Endodermal cell (in vitro differentiated cells): ENCODE measurements at places on chromosomes 1 and 21. TPM values are rescaled to one million over a fixed set of nuclear protein-coding genes. Genes with fewer than 3 reads are reported as not detected.

Gene NR5A2
- 1.5 and 1.7 TPM in 2 replicates for total RNA-seq

DNA sequence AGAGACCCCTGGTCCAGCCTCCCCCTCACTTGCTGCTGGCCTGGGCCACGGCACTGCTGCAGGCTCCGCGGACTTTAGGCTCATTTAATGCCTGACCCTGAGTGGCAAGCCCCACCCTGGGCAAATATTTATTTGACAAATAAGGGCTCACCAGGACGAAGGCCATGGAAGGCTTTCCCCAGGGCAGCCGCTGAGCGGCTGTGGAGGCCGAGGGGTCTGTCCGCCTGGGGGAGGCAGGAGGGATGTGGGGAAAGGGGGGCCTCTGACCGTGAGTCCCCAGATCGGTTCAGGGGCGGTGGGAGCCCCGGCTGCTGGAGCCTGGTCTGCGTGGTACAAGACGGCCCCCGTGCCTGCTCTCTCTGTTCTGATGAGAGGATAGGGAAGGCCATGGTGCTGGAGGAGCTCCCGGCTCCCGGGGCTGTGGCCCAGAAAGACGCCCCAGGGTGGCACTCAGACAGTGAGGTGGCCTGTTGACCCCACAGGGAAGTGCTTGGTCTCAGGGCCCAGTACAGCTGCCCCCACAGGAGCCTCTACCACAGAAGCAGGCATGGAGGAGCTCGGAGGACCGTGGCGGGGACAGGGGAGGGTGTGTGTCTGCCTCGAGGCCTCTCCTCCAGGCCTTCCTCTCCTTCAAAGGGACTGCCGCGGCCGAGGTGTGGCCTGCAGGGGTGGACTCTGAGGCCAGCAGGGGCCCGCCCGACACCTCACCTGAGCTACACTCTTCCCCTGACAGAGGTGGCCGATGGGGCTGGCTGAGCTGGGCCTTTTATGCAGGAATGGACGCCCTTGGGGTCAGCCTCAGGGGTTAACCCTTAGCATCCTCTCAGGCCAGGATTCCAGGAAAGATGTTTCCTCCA lies 9.1 kb upstream of the C1orf159 start:
- peak; percentile 48 for DNase-seq

DNA sequence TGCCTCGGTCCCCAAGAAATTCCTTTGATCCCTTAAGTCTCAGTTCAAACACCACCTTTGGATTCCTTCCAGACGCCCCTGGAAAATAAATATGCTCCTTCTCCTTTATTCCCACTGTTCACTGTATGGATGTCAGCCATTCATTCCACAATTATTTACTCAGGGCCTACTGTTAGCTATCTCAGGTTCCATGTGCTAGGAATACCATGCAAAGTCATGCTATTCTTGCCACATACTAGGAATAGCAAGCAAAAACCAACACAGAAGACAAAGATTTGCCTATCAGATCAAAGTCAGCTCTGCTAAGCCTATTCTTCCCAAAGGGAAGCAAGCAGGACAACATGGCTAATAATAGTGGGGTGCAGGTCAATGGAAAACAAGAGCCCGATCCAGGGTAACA lies 29.8 kb downstream of the TTC13 start:
- no peak for DNase-seq

GRCh38 chr1:175887981-175888428 lies 144.6 kb upstream of the TNR start:
- peak; percentile 95 for DNase-seq

DNA sequence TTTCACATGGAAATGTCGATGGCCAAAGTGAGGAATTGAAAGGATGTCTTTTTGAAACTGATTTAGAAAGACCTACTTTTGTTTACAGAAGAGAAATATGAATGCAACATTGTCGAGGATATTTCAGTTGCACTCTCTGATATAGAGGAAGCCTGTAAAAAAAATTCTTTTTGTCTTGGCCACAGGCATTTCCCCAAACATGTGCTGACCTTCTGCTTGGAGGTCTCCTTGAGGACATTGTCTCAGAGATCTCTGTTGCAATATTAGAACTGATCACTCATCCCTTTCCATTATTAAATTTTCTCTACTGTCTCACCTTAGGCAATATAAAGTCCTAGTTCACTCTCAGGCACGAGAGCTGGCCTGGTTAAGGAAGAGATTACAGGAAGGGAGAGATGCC lies 16.0 kb downstream of the S100A11 start:
- DNase-seq = no peak

DNA sequence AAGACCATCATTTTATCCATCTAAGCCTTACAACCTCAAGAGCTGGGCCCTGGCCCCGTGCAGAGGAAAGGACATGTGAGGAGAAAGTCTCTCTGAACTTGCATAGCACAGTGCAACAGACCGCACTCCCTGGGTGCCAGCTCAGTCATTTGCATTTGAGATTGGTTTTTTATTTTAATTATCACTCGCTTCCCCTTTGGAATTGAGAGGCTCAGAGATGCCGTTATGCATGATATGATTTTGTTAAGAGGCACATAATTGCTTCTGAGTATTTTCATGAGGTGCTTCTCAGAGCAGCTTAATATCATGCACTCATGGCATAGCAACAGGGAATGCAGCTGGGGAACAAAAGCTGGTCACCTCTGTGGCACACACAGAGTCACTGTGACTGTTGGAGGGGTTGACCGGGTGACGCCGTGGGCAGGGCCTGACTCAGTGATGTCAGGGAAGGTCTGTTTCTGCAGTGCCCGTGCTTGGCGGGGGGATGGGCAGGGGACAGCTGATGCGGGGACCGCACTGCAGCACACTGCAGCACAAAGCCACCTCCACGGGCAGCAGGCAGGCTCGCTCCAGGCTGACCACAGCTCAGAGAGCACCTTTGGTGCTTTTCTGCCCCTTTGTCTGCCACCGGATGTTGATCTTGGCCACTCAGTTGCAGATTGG lies 43.2 kb upstream of the VAMP3 start:
- DNase-seq = no peak

Gene TRABD2B
- total RNA-seq = 19.0 and 28.0 TPM in 2 replicates

GRCh38 chr1:9128166-9128519 lies 759 bp downstream of the GPR157 start:
- DNase-seq = no peak

DNA sequence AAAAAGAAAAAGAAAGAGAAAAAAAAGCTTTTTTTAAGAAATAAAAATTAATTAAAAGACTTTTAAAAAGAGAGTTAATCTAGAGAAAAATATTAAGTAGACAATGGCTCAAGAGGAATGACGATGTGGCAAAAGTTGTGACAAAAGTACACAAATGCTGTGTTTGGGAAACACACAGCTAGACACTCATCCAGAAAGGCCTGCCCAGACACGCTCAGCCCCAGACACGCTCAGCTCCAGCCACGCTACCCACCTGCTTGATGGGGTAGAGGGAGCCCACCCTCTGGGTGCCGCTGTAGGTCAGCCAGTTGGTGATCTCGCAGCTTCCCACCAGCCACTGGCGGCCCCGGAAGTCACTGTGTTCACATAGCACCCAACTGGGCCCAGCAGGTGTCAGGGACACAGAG lies 10.2 kb downstream of the CD52 start:
- DNase-seq = no peak

DNA sequence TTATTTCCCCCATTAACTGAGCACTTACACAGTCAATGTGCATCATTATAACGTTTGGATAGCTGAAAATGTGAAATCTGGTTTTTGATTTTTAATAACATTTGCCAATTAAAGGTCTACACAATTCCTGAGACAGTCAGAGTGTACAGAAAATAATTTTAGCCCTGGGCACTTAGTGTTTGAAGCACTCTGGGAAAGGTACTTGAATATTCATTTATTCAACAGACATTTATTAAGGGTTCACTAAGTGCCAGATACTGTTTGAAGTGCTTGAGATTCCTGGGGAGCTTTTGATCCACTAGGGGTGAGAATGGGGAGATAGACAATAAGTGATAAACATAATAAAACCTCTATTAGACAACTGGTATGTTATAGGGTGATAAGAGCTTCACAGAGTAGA lies 141.8 kb downstream of the DISC1 start:
- DNase-seq = no peak

DNA sequence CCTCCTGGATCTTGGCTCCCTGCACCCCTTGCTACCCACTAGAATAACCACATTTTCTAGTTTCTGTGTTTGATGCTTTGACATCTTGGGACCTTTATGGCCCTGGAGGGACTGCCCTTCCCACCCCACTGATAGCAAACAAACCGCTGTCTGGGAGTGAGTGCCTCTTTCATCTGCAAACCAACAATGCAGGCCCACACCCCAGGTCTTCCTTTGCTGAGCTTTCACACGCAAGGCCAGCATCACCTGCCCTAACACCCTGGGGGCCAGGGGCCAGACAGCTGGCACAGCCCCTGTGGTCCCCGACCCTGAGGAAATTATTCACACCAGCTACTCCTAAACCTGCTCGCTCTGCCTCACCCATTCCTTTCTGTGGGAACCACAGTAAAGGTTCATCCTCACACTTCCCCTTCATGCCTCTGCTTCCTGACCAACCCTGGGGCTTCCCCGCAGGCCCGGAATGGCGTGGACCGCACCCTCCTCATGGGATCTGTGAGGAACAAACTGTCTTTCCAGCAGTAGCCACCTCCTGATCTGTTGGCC lies 15.4 kb downstream of the SLC2A7 start:
- DNase-seq = no peak

DNA sequence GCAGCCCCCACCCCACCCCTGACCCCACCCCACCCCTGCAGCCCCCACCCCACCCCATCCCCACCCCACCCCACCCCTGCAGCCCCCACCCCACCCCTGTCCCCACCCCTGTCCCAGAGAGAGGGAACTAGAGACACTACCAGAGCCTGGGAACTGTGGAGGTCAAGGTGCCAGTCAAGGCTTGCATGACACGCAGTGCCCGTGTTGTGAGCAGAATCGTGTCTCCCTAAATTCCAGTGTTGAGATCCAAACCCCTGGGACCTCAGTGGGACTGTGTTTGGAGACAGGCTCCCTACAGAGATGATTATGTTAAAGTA lies 18.4 kb upstream of the SUMO3 start:
- no peak for DNase-seq

Gene OR2T5
- total RNA-seq = not detected in 2 replicates

Gene EVA1B
- 16.2 and 16.3 TPM in 2 replicates for total RNA-seq

DNA sequence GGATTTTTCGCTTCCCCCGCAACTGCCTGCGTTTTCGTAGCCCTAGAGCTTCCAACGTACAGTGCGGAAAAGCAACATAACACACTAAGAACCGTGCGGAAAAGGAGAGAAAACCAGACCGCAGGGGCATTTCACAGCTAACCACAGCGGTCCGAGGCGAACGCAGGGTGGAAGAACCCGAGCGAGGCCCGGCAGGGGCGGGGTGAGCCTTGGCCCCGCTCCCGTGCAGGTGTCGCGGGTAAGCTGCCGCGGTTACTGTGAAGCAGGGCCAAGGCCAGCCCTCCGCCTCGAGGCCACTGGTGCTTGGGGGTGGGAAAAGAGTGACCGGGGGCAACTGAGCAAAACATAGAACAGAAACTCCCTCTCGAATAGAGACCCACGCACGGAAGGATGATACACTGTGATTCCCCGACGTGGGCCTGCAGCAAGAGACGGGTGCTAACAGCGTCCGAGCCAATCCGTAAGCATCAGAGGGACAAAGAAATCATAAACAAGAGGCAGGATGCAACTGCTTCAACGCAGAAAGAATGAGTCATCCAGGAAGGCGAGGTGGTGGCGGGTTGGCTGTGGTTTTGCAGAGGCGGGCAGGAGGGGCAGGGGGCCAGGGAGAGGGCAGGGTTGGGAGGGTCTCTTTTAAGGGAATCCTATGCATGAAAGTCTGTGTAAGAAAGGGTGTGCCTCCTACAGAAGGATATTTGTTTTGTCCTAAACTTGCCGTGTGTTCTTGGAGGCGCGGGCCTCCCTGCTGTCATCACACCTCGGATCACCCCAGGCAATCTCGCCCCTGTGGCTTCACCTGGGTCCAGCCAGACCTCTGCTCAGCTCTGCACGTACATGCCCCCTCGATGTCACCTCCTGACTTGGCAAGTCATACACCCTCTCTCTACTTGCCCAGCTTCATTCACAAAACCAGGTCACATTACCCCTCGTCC lies 7.3 kb downstream of the GNG4 start:
- DNase-seq = peak; percentile 84

Gene CSF3R
- total RNA-seq = 0.99 and 1.5 TPM in 2 replicates

DNA sequence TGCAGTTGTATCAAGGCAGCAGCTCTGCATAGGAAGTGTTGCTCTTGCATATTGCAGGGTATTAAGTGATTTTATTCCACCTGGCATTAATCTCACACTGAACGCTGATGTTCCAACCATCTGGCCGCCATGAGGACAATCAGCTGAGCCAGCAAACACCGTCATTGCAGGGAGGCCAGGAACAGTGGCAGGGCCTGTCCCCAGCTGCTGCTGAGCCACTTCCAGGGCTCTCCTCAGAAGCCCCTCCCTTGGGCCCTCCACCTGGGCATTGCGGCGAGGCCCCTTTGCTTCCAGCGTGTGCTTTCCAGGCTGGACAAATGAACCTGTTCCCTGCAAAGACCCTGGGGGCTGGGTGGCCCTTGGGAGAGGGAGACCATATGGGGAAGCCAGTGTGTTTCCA lies 171.6 kb upstream of the C1orf174 start:
- no peak for DNase-seq

Gene DENND2C
- total RNA-seq = 23.5 to 40.3 TPM (median 39.9 TPM) in 3 replicates

GRCh38 chr21:34132202-34132601 lies 58.8 kb downstream of the MRPS6 start:
- no peak for DNase-seq

DNA sequence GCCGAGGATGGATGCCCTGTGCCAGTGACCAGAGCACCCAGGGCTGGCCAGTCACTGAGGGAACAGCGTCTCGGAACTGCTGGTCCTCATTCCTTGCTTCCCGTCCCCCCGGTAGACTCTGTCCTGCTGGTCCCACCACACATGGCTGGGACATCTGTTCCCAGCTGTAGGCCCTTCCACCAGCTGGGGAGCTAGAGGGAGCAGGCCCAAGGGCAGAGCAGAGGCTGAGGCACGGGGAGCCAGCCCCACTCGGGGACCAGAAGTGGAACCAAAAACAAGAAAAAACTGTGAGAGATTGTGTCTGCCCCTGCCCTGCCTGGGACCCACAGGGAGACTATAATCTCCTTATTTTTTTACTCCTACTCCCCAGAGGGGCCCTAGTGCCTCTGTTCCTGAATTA lies 23.8 kb downstream of the ATP8B2 start:
- peak; percentile 52 for DNase-seq

DNA sequence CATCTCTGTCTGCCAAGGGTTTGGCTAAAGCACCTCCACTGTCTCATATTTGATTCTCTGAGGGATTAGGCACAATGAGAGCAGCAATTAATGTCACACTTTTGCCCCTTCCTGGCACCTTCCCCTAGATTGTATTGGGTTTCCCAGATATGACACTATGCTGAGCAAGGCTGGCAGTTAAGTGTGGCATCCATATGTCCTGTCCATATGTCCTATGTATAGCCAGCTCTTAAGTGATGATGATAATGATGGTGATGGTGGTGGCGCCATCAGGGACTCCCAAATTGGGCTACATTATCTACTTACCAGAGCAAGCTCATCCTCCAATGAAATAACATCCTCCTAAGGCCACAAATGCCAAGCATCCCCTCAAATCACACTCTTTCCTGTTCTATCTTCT lies 13.5 kb upstream of the LORICRIN start:
- DNase-seq = no peak

Gene CTSS
- total RNA-seq = 0.11 TPM in 1 of 2 replicates, not detected in the other
